Ovary (tissue), 10 donors: ENCODE measurements at places on chromosomes 3 and 15. TPM values are rescaled to one million over a fixed set of nuclear protein-coding genes. Genes with fewer than 3 reads are reported as not detected.

GRCh38 chr15:83312071-83312470 lies 27.6 kb upstream of the BNC1 start:
- H3K36me3 ChIP-seq = no peaks in the 10 kb centered on the region
- H3K27ac ChIP-seq = no peak overlapping the region
- H3K27me3 ChIP-seq = no peaks in the 10 kb centered on the region
- no peaks in the 10 kb centered on the region for H3K4me1 ChIP-seq
- DNase-seq = no peak

JMJD7 gene
- polyA plus RNA-seq = 3.0 TPM

DNA sequence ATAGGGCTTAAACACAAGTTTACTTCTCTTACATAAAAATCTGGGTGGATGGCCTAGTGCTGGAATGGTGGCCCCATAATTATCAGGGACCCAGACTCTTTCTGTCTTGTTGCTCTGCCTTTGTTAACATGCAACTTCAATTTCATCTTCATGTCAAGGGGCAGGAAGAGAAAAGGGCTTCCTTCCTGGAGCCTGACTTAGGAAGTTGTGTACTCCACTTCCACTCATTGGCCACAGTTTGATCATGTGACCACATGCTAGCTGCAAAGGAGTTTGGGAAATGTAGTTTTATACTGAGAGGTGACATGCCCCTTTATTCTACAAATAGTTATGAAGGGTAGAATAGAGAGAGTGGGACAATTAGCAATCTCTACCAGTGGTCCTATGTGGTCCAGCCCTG lies 39.3 kb downstream of the RHCG start:
- H3K4me3 ChIP-seq = no peak overlapping the region
- H3K27ac ChIP-seq = no peak overlapping the region
- no peak for DNase-seq
- no peaks in the 10 kb centered on the region for H3K4me1 ChIP-seq
- no peaks in the 10 kb centered on the region for H3K36me3 ChIP-seq

GRCh38 chr3:37229740-37230139 lies 55.4 kb upstream of the LRRFIP2 start:
- DNase-seq = no peak
- no peaks in the 10 kb centered on the region for H3K36me3 ChIP-seq
- no peak overlapping the region for H3K27ac ChIP-seq
- no peaks in the 10 kb centered on the region for H3K27me3 ChIP-seq
- H3K4me3 ChIP-seq = no peak overlapping the region
- no peaks in the 10 kb centered on the region for H3K4me1 ChIP-seq

DNA sequence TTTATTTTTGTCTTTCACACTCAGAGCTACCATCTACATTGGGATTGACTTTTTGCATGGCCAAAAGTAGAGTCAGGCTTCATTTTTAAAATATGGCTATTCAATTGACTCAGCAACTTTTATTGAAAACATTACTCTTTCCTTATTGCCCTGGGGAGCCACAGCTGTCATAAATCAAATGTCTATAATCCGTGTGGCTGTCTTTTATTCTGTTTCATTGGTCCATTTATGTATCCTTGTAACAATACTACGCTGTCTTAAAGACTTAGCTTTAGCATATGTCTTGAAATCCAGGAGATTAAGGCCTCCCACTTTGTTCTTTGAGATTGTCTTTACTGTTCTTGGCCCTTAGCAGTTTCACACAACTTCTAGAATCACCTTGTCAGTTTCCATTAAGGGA lies 55.2 kb downstream of the CEMIP start:
- peak overlapping the region; percentile 67 for H3K27ac ChIP-seq
- H3K36me3 ChIP-seq = no peaks in the 10 kb centered on the region
- peaks cover 25% of the 10 kb centered on the region for H3K4me1 ChIP-seq
- H3K4me3 ChIP-seq = no peak overlapping the region

GRCh38 chr15:57019496-57020160 lies 101.2 kb downstream of the TCF12 start:
- peaks cover 6% of the 10 kb centered on the region for H3K4me1 ChIP-seq
- DNase-seq = no peak
- H3K27ac ChIP-seq = no peak overlapping the region
- H3K4me3 ChIP-seq = no peak overlapping the region
- H3K27me3 ChIP-seq = no peaks in the 10 kb centered on the region
- H3K36me3 ChIP-seq = no peaks in the 10 kb centered on the region

NR1I2 gene
- polyA plus RNA-seq = 0.37 TPM

ATR gene
- 6.0 TPM for polyA plus RNA-seq

GRCh38 chr3:65713016-65713415 lies 325.7 kb downstream of the MAGI1 start:
- no peak overlapping the region for H3K27ac ChIP-seq
- no peaks in the 10 kb centered on the region for H3K27me3 ChIP-seq
- no peak for DNase-seq
- H3K36me3 ChIP-seq = no peaks in the 10 kb centered on the region
- peaks cover 4% of the 10 kb centered on the region for H3K4me1 ChIP-seq
- H3K4me3 ChIP-seq = no peak overlapping the region

DNA sequence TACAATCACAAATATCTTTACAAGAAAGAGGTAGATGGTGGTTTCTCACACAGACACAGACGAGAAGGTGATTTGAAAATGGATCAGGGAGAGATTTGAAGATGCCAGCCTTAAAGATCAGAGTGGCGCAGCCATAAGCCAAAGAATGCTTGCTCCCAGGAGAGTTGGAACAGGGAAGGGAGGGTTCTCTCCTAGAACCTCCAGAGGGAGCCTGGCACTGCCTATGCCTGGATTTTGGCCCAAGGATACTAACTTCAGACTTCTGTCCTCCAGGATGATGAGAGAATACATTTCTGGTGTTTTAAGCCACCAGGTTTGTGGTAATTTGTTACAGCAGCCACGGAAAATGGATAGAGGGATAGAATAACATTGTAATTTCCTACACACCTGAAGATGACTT lies 279.1 kb downstream of the FAM43A start:
- H3K27ac ChIP-seq = no peak overlapping the region
- H3K36me3 ChIP-seq = no peaks in the 10 kb centered on the region
- H3K4me3 ChIP-seq = no peak overlapping the region
- no peak for DNase-seq
- no peaks in the 10 kb centered on the region for H3K27me3 ChIP-seq

DNA sequence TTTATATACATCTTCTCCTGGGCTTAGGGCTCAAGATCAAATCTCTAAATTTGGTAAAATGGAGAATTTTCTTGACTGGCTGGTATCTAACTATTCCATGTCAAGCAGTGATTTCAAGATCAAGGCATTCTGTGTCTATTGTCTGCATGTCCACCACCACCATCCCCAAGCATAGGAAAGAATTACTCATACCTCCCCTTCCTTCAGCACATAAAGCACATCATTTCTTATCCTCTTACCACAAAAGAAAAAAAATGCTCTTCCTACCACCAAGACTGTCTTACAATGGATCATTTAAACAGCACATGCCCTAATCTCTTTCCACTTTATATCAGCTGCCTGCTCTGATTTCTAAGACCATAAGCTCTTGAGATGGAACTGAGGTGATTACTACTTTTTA lies 470.5 kb upstream of the THBS1 start:
- no peak for DNase-seq
- H3K36me3 ChIP-seq = no peaks in the 10 kb centered on the region
- H3K4me1 ChIP-seq = no peaks in the 10 kb centered on the region

GRCh38 chr3:138136201-138136600 lies 4.0 kb upstream of the A4GNT start:
- no peaks in the 10 kb centered on the region for H3K36me3 ChIP-seq
- no peak for DNase-seq
- no peak overlapping the region for H3K27ac ChIP-seq
- H3K4me3 ChIP-seq = no peak overlapping the region
- no peaks in the 10 kb centered on the region for H3K4me1 ChIP-seq

SCN5A gene
- polyA plus RNA-seq = 0.67 TPM

FBXL22 gene
- polyA plus RNA-seq = 4.5 TPM

ACAN gene
- polyA plus RNA-seq = 5.1 TPM

GRCh38 chr3:97647441-97647982 lies 117.0 kb upstream of the ARL6 start:
- no peaks in the 10 kb centered on the region for H3K36me3 ChIP-seq
- H3K4me1 ChIP-seq = no peaks in the 10 kb centered on the region
- no peak for DNase-seq
- H3K27ac ChIP-seq = no peak overlapping the region
- no peaks in the 10 kb centered on the region for H3K27me3 ChIP-seq

- H3K27ac ChIP-seq = no peak overlapping the region
- no peak for DNase-seq
- H3K4me1 ChIP-seq = no peaks in the 10 kb centered on the region
- H3K4me3 ChIP-seq = no peak overlapping the region
- H3K27me3 ChIP-seq = no peaks in the 10 kb centered on the region
These were observed 30.3 kb upstream of the IQSEC1 start for GRCh38 chr3:13103416-13104058.

- H3K27me3 ChIP-seq = no peaks in the 10 kb centered on the region
- no peak overlapping the region for H3K4me3 ChIP-seq
- peaks cover 5% of the 10 kb centered on the region for H3K4me1 ChIP-seq
- no peaks in the 10 kb centered on the region for H3K36me3 ChIP-seq
These were observed 5.0 kb downstream of the FAM219B start for GRCh38 chr15:74901612-74902063.

- no peak overlapping the region for H3K4me3 ChIP-seq
- H3K4me1 ChIP-seq = no peaks in the 10 kb centered on the region
- no peaks in the 10 kb centered on the region for H3K36me3 ChIP-seq
- no peak overlapping the region for H3K27ac ChIP-seq
These were observed 37.7 kb upstream of the BCL2L10 start for GRCh38 chr15:52150043-52150825.

DNA sequence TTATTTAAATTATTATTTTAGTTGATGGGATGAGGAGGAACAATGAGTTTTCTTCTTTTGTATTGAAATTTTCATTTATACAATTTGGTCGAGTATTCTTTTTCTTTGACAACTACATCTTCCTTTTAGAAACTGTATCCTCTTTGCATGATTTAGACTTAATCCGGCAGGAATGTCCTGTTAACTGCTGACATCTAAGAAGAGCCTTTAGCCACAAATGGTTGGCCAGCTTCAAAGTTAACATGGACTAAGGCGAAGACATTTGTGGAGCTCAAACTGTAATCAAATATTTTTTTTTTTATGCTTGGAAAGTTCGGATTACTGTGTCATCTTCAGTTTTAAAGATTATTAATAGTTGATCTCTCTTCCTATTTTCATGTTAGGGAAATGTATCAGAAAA lies 43.2 kb downstream of the RIOX2 start:
- H3K27me3 ChIP-seq = no peaks in the 10 kb centered on the region
- H3K36me3 ChIP-seq = no peaks in the 10 kb centered on the region
- no peak overlapping the region for H3K4me3 ChIP-seq
- DNase-seq = no peak
- no peak overlapping the region for H3K27ac ChIP-seq

RARRES1 gene
- polyA plus RNA-seq = 30.1 TPM

GRCh38 chr15:32818758-32819447 lies 101.1 kb downstream of the GREM1 start:
- no peaks in the 10 kb centered on the region for H3K36me3 ChIP-seq
- no peaks in the 10 kb centered on the region for H3K27me3 ChIP-seq
- no peak overlapping the region for H3K4me3 ChIP-seq
- no peak for DNase-seq

GRCh38 chr3:151890721-151891141 lies 17.3 kb downstream of the SUCNR1 start:
- no peak for DNase-seq
- no peaks in the 10 kb centered on the region for H3K4me1 ChIP-seq

EPHB1 gene
- 0.25 TPM for polyA plus RNA-seq

DNA sequence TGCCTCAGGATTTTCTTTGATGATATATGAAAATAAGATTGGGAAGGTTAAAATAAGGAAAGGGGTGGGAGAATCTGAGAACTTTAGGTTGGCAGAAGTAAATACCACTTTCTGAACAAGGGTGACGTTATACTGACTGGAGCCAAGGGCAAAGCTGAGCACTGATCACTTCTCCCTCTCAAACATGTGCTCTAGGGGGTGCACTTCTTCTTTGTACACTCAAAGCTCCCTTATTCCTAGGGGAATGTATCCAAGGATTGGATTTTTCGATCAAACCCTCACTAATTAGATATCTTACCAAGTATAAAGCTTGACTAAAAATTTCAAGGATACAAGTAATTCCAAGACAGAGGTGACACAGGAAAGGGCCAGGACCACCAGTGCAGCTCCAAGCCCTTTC lies 243.9 kb upstream of the UMPS start:
- H3K27me3 ChIP-seq = no peaks in the 10 kb centered on the region
- no peaks in the 10 kb centered on the region for H3K4me1 ChIP-seq
- H3K27ac ChIP-seq = no peak overlapping the region
- no peak for DNase-seq
- H3K4me3 ChIP-seq = no peak overlapping the region

SST gene
- 0.37 TPM for polyA plus RNA-seq

GOLGA6D gene
- polyA plus RNA-seq = 0.02 TPM

DNA sequence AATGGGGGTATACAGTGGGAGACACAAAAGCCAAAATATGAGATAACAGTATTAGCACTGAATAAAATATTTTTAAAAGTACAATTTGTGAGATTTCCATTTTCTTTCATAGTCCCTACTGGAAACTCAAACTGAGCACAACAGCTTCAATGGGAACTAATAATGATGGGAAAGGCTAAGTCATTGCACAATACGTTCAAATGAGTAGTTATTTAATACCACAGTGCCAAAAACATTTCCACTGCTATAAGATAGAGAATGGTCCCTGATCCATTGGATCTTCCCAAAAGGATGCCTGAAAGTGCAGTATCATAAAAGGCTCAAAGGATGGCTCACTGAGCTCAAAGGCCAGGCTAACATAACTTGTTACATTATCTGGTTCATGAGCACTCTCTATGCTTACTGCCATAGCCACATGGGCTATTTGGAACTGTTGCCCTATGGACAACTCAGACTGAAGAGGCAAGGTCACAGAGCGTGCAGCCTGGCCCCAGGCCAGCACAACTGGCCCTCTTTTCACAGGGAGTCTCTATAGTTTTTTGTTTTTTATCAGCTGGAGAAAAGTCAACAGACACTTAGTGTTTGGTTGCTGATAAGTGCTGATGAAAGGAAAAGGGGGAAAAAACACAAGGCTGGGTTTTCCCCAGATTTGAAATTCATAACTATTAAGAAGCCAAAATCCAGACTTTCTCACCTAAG lies 54.1 kb upstream of the PPIB start:
- no peaks in the 10 kb centered on the region for H3K36me3 ChIP-seq
- DNase-seq = peak; percentile 60
- H3K4me3 ChIP-seq = no peak overlapping the region
- H3K27me3 ChIP-seq = no peaks in the 10 kb centered on the region
- no peak overlapping the region for H3K27ac ChIP-seq
- peaks cover 5% of the 10 kb centered on the region for H3K4me1 ChIP-seq
